ENCODE measurements at places on chromosomes 7 and 10.
A peak's percentile ranks its signal among the peaks of the same experiment; 100 is the strongest.

DNA sequence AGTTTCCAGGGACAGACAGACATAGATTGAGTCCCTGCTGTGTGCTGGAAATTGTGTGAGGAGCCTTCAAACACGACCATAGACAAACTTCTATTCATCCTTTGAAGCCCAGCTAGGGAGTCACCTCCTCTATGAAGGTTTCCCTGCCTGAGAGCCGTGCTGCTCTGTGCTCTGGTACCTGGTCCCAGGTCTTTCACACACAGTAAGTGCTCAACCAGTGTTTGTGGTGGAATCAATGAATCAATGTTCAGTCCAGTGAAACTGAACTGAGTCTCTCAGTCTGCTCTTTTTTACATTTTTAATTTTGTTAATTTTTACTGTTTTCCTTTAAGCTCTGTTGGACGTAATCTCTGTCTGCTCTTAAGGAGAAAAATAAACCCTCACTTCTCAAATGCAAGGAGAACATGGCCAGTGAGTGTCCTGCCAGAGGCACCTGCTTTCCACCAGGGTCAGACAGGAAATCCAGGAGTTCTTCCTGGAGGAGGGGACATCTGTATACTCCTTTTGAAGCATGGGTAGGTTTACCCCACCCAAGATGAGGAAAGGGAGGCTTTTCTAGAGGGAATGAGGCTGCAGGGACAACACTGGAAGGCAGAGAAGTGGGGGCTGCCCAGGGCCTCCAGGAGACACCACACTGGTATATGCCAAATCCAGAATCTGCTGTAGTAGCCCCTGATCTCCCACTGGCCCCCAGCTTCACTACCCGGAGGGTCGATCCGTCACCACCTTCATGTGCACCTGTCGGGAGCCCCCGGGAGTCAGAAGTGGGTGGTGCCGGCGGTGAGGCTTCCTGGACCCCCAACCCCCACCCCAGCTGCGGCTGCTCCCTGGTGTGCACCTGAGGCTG lies 56.3 kb downstream of the MICALL2 start:
- no peak for DNase-seq

GRCh38 chr7:47285860-47286491 lies 295.9 kb downstream of the TNS3 start:
- peak; percentile 40 for DNase-seq

DNA sequence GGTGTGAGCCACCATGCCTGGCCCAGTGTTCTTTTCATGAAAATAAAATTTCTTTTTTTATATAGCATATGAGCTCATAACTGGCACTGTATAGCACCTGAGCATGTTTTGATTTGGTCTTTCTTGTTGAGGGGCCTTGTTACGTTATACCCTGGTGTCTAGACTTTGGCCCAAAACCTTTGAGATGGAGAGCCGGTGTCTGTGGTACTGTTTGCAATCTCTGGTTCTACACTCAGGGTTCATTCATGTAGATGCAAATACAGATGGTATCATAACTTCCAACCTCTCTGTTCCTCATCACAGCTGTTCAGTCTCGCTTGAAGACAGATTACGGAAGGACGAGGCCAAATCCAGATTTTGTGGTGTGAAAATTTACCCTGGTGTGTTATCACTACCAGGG lies at the start of gene TAS2R5:
Gene TAS2R5 (plus strand): TSS at position 301 of the 400 bp plus-strand sequence. CDS start 145 bp downstream, outside the sequence.
- no peak for DNase-seq

- peak; percentile 76 for DNase-seq
Observed at GRCh38 chr10:108911814-108912541, 1011.3 kb downstream of the XPNPEP1 start.

DNA sequence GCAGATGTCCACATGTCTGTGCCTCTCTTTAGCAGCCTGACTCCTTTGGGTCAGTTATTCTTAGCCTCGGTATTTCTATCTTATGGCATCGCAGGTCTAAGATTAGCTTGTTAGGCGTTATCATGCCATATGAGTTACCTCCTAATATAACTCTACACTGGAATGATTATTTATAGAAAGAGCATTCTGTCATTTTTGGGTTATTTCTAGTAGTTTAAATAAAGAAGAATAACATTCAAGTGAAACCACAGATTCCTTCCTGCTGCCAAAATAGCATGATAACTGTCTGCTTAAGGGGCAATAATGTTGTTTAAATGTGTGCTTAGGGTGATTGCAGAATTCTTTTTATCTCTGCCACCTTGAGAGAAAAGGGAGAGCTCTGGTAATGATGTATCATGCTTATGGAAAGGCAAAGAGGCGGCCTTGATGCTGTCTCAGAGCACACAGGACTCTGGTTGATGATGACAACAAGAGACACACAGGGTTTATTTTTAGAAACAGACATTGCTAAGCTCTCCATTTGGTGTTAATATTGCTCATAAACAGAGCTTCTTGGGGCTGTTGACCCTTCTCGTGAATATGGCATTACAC lies 10.4 kb downstream of the HDAC9 start:
- no peak for DNase-seq

DNA sequence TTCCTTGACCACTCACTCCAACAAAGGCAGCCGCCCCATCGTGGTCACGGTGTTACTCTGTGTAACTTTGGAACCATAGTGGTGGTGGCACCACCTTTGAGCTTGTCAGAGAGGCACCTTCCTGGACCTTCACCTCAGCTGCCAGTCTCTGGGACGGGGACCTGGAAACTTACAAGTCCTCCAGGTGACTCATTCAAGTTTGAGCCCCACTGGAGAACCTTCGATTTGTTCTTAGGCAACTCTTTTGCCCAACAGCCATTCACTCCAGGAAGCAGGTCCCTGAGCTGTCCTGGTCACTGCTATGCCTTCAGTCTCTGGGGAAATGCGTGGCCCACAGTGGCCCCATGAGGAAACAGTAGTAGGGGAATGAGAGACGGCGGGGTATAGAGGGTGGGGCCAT lies 17.2 kb downstream of the STX1A start:
- no peak for DNase-seq

- DNase-seq, result no peak
Observed at GRCh38 chr10:8978100-8978499, 923.6 kb downstream of the GATA3 start.

All from BE2C (cell line).